Fibroblast of skin of left quadriceps (primary cell): ENCODE measurements at places on chromosomes 3 and 15.

DNA sequence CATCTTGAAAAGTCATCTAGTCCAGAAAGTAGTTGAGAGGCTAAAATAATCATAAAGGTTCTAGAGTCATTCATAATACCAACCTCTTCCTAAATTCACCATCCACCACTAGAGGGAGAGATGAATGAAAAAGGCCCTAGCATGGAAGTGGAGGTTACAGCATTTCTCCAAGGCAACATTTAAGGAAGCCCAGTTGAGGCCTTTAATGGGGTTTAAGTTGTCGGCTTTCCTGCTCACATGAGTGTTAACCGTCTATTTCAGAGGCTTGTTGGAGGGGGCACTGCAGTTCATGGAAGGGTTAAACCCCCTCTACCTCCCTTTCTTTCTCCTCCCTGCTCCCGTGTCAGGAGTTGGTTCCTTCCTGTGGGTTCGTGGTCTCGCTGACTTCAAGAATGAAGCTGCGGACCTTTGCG is 3.8 kb upstream of the SLCO3A1 start:
- DNase-seq: no peak

DNA sequence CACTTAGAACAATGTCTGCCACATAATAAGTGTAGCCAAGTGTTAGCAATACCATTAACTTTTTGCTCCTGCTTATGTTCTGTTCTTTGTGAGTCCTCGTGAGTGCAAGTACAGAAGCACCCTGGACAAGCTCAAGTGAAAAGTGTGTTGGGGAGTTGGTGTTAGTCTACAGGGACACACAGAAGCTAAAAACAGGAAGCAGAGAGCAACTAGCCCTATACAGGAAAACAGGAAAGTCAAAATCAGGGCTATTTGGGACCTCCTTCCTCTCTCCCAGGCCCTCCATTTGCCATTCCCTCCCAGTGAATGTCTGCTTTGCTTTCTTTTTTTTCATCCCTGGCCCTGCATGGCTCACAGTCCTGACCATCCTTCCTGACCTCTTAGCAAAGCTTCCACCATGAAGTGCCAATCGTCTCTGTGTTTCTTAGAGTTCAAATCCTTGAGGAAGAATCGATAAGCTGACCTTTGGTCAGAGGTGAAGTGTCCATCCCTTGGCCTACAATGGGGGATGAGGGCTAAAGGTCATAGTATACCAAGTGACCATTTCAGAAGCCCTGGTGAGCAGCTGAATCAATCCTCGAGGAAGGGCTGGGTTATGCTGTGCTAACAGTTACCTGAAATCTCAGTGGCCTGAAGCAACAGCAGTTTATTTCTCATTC is 328.2 kb downstream of the SHQ1 start:
- DNase-seq: no peak

- DNase-seq: no peak
Measured at GRCh38 chr3:109784852-109785631, 447.7 kb upstream of the DPPA4 start.

DNA sequence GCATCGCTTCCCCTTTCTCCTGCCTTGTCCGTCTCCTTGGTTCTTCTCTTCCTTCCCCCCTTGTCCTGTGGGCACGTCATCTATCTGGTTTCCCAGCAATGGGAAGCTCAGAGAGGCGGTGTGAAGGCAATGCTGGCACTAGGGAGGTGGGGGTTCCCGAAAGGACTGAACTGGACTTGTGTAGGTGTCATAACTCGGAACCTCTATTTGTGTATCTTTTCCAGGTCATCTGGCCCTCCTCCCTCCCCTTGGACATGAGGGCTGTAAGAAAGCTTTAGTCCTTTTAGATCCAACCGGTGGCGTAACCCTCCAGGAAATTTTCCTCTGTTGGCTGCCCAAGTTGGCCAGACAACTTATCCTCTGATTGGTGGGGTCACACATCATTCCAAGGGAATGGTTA is 231.5 kb upstream of the TLE3 start:
- DNase-seq: no peak

DNA sequence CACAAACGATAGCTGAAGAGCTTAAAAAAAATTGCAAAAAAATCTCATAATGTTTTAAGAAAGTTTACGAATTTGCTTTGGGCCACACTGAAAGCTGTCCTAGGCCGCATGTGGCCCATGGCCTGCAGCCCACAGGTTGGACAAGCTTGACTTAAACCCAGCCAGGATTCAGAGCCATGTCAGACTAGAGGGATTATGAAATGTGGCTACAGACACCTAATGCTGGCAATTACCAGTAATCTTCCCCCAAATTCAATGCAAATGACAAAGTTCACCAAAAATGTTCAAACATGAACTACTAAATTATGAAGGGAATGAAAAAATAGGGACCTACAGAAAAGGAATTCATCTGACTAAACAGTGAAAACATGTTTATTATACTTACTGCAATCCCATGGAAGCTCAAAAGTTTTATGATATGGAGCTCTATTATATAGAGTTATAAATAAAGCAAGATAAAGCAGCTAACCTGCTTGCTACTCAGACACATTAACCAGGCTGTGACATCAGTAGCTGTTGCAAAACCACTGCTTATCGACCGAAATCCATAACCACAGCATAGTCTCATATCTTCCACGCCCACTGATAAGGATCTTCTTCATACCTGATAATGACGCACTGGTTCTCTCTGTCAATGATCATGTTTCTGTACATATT is 49.2 kb downstream of the LDHAL6B start:
- DNase-seq: no peak

- DNase-seq: no peak
Measured at GRCh38 chr15:53360881-53361280, 398.6 kb downstream of the WDR72 start.

GRCh38 chr3:106401666-106402490 is 533.1 kb upstream of the CBLB start:
- DNase-seq: no peak

- DNase-seq: no peak
Measured at GRCh38 chr15:38307861-38308641, 55.4 kb downstream of the SPRED1 start.

DNA sequence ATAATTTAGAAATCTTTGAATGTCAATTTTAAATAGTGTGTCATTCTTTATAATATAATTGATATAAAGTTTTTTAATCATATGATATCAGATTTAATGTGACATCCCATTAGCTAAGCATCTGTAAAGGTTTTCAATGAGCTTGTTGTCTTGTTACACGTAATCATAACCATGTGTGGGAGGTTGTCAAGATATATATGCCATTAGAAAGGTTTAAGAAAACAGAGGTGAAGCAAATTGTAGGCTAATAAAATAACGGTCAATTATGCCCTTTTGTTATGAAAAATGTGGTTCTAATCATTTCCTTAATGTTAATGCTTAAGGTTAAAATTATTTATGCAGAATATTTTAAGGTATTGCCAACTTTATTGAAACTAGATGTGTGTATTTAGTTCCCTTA is 56.3 kb downstream of the RSRC1 start:
- no peak for DNase-seq

DNA sequence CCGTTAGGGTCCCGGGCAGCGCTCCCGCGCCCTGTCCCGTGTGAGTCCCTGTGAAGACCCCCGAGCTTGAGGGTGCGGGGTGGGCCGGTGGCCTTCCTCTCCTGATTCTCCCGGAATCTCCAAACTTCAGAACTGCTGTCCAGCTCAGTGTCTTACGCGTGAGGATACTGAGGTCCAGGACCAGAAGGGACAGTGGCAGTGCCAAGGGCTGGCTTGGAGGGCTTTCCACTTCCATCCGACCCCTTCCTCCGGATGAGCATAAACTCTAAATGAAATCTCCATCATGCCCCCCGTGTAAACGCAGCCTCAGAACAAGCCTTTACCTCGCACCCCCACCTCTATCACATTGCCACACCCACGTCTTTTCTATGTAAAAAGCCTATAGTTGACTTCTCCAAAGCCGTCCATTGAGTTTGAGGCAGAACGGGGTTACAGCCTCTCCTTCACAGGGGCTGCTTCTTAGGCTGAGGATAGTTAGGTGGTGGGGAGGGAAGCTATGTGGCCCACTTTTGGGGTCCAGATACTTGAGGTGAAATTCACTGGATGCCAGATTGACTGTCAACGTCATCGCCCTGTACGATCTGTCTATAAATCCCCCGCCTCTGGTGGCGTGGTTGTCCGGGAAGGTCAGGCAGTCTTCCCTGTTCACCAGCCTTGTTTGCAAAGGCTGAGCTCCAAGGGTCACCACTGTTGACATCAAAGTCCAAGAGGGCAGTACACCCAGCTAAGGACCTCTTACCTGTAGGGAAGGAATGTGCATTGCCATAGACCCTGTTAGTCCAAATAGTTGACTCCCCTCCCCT is 1.1 kb downstream of the EDEM1 start:
- DNase-seq: no peak

DNA sequence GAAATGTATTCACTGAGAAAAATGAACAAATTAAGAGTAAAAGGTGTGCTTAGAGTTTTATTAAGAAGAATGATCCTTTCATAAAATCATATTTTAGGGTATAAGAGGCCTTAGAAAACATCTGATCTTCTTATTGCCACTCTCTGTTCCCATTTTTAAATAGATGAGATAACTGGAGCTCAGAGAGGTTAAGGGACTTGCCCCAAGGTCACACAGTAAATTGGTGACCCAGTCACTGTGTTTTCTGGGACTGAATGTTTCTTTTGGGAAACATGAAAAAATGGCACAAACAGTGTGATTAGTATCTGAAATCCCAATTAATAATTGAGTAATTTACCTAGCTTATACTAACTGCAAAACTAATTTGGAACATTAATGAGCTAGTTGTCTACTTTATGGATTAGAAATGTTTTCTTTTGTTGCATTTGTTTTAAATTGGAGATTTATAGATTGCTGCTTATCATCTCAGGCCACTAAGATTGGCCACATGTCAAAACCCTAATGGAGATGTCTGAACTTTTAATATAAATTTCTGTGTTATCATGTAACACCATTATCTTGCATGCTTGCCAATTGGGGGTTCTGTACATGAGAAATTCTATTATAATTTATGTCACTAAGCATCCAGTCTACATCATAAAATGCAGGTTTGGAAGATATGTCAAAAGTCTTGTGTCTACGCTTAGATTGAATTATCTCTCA is 64.9 kb downstream of the CMSS1 start:
- no peak for DNase-seq

GRCh38 chr3:82311901-82312300 is 550.5 kb upstream of the GBE1 start:
- no peak for DNase-seq

DNA sequence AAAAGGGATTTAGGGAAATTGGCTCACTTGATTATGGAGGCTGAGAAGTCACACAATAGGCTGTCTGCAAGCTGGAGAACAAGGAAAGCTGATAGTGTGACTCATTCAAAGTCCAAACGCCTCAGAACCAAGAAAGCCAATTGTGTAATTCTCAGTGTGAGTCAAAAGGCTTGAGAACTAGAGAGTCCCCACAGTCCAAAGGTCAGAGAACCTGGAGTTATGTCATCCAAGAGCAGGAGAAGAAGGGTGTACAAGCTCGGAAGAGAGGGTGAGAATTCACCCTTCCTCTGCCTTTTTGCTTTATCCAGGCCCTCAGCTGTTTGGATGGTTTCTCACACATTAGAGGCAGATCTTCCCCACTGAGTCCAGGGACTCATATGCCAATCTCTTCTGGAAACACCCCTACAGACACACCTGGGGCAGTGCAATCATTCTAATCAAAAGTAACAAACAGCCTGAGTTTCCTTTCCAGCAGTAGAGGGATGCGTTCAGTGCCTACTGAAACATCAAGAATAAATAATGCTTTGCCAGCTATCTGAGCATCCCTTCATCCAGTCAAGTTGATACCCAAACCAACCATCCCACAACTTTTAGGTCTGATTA is 271.5 kb downstream of the SATB1 start:
- peak; percentile 24 for DNase-seq

DNA sequence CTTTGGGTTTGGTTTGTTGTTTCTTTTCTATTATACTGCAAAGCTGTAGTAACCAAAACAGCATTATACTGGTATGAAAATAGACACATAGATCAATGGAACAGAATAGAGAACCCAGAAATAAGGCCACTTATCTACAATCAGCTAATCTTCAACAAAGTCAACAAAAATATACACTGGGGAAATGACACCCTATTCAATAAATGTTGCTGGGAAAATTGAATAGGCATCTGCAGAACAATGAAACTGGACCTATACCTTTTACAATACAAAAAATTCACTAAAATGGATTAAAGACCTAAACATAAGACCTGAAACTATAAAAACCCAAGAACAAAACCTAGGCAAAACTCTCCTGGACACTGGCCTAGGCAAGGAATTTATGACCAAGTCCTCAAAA is 52.9 kb downstream of the TLNRD1 start:
- DNase-seq: no peak

GRCh38 chr15:58962662-58963565 is 24.5 kb upstream of the RNF111 start:
- DNase-seq: peak; percentile 15

GRCh38 chr3:161336661-161337060 is 34.7 kb downstream of the SPTSSB start:
- no peak for DNase-seq

- peak; percentile 75 for DNase-seq
Measured at GRCh38 chr15:48802867-48803266, 8.0 kb downstream of the CEP152 start.

DNA sequence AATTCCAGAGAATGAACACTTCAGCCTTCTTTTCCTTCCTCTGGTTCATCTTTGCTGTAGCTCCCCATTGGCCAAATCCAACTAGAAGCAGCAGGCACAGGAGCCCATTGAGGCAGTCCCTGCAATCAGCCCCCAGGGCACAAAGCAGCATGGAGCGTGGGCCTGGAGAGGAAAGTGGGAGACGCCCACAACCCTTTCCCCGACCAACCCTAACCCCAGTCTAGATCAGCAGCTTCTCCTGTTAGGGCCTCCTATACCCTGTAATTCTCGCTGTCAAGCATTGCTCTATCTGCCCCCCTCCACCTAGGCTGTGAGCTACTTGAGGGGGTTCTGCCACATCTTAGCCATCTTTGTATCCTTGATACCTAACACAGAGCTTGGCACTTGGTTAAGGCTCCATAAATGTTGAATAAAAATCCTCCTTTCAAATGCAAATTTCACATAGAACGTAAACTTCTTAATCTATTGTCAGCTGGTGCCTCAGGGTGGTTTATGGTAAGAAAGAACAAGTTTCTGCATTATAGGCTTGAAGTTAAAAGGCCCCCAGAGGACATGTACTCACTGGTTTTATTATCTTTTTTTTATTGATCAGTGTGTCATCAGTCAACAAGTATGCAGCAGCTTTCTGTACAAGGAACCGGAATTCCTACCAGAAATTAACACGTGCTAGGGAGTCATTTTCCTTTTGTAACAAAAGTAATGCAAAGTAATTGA is 97.9 kb upstream of the PFN2 start:
- peak; percentile 42 for DNase-seq

DNA sequence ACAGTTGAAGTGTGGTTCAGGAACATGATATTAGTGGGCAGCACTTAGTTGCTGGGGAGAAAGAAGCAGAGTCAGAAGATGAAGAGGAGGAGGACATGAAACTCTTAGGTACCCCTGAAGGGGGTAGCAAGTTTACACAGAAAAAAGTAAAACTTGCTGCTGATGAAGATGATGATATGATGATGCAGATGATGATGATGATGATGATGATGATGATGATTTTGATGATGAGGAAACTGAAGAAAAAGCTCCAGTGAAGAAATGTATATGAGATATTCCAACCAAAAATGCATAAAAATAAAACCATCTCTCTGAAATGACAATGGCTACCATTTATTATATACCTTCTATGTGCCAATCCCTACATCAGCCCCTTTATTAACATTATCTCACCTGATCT is 39.9 kb upstream of the SOX14 start:
- no peak for DNase-seq
